Activated CD8-positive, alpha-beta T cell treated with anti-CD3 and anti-CD28 coated beads for 36 hours (primary cell): ENCODE measurements at places on chromosomes 4 and X. TPM values are rescaled to one million over a fixed set of nuclear protein-coding genes. Genes with fewer than 3 reads are reported as not detected.

The CSAG3 gene
- not detected for total RNA-seq

The GRIA3 gene
- not detected for total RNA-seq

The TMPRSS11B gene
- not detected for total RNA-seq

The SUPT20HL1 gene
- total RNA-seq, result not detected

DNA sequence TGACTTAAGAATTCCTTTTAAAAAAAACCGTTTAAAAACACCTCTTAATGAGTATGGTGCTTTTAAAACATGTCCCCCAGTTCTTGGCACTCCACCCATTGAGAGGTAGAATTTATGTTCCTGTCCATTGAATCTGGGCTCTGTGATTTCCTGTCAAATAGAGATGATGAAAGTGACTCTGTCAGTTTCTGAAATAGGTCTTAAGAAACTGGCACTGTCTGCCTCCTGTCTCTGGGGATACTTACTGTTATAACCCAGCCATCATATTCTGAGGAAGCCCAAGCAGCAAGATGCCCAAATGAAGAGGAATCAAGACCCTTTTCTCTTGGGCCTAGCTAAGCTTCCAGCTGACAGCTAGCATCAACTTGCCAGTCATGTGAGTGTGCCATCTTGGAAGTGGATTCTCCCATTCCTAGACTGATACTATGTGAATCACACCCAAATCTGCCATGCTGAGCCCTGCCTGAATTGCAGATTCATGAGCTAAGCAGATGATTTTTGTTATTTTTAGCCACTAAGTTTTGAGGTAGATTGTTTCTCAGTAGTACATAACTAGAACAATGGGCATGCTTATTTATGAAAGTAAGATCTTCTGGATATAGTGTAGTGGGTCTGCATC is 22.8 kb downstream of the C4orf54 start:
- H3K36me3 ChIP-seq, result no peaks in the 10 kb centered on the region
- no peak overlapping the region for H3K4me3 ChIP-seq
- H3K27ac ChIP-seq, result no peak overlapping the region
- peaks cover 4% of the 10 kb centered on the region for H3K4me1 ChIP-seq
- peaks cover 13% of the 10 kb centered on the region for H3K27me3 ChIP-seq
- DNase-seq, result no peak

- H3K36me3 ChIP-seq, result peaks cover 53% of the 10 kb centered on the region
- H3K27ac ChIP-seq, result no peak overlapping the region
- H3K27me3 ChIP-seq, result no peaks in the 10 kb centered on the region
- no peak overlapping the region for H3K4me3 ChIP-seq
- DNase-seq, result no peak
Measured at GRCh38 chr4:142324572-142324971, 521.5 kb downstream of the INPP4B start.

GRCh38 chr4:165799384-165799815 is 73.6 kb upstream of the TLL1 start:
- no peaks in the 10 kb centered on the region for H3K27me3 ChIP-seq
- no peaks in the 10 kb centered on the region for H3K4me1 ChIP-seq
- H3K27ac ChIP-seq, result no peak overlapping the region
- H3K36me3 ChIP-seq, result no peaks in the 10 kb centered on the region
- no peak for DNase-seq
- H3K4me3 ChIP-seq, result no peak overlapping the region

GRCh38 chrX:77795124-77795523 is 9.1 kb upstream of the ATRX start:
- H3K4me3 ChIP-seq, result no peak overlapping the region
- H3K27ac ChIP-seq, result no peak overlapping the region
- H3K36me3 ChIP-seq, result no peaks in the 10 kb centered on the region
- no peaks in the 10 kb centered on the region for H3K27me3 ChIP-seq
- no peak for DNase-seq
